Panc1 (cell line): ENCODE measurements at places on chromosomes 4 and X. TPM values are rescaled to one million over a fixed set of nuclear protein-coding genes. Genes with fewer than 3 reads are reported as not detected.

EDNRA gene
- 0.13 TPM for total RNA-seq

FAM9B gene
- not detected for total RNA-seq

DNA sequence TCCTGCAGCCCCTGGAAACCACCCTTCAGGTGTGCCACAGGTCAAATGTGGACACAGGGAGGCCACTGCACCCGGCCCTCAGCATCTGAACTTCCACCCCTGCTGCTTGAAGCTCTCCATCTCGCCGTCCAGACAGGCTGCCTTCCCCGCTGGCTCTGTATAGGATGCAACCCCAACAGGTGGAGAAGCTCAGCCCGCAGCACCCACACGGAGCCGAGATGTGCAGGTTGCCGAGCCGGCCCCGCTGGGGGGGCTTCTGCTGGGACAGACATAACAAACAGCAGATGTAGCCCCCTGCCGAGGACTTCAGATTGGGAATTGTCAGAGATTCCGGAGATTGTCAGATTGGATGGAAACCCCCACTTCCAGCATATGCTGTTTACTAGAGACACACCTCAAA lies 20.5 kb downstream of the TMEM187 start:
- DNase-seq: no peak

- no peak for DNase-seq
Observed at GRCh38 chrX:57380026-57380796, 93.7 kb downstream of the FAAH2 start.

DNA sequence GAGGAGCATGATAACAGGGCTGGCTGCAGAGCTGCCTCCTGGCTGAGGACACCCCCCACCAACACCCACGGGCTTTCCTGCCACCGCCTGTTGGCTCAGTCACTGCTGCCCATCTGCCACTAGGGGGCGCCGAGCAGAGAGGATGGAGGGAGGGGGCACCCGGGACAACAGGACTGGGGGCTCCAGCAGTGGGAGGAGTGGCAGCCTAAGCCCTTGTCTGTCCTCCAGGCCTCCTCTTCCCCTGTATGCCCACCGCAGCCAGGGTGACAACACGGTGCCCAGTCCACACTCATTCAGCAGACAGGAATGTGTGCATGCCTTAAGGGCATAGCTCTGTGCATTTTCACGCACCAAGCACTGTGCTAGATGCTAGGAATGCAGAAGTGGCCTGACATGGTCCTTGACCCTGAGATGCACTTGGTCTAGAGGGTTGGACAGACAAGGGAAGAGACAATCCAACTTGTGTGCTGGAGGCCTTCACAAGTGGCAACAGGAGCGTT lies 149.9 kb downstream of the AMMECR1 start:
- DNase-seq: no peak

GRCh38 chrX:13250826-13251580 lies 68.8 kb downstream of the ATXN3L start:
- no peak for DNase-seq

- DNase-seq: no peak
Observed at GRCh38 chr4:142281999-142282398, 564.1 kb downstream of the INPP4B start.

DNA sequence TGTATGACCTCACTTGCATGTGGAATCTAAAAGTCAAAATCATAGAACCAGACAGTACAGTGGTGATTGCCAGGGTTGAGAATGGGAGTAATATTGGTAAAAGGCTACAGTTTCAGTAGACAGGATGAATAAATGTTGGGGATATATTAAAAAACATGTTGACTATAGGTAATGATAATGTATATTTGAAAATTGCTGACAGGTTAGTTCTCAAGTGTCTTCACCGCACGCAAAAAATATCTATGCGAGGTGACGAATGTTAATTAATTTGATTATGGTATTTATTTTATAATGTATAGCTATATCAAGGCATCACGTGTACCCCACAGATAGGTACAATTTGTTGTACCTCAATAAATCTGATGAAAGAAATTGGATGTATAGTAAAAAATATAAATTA lies 909.6 kb upstream of the NDST4 start:
- no peak for DNase-seq

GRCh38 chr4:20127626-20128025 lies 124.1 kb upstream of the SLIT2 start:
- DNase-seq: no peak

DNA sequence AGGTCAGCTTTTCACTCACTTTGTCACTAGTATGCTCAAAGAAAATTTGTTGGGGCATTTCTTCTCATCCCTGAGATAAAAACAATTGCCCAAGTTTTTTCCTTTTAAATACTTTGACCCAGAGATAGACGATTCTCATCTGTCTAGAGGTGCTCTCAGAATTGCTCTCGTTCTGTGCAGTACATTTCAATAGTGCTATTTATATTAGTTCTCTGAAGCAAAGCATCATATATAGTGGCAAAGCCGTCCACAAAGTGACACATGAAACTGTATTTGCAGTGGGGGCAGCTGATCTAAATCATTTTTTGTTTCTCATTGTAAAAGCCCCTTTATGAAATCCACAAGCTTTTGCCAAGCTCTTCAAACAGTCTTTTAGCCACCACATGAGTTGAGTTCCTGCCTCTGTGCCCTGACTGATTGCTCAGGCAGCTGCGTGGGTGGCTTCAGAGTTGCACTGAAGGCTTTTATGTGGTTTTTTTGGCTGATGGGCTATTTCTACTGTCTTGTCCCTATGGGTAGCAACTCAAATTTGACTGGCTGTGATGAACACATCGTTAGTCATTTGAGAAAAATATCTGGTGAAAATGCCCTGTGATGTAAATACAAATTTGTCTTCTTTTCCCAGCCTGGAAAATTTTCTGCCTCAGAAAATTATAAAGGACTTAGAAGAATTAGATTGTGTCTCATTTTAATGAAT lies 119.1 kb upstream of the OTUD4 start:
- no peak for DNase-seq

- no peak for DNase-seq
Observed at GRCh38 chr4:80463509-80463908, 128.0 kb downstream of the CFAP299 start.

GRCh38 chr4:88618782-88619485 lies 26.7 kb downstream of the HERC3 start:
- no peak for DNase-seq

GRCh38 chrX:68980906-68981616 lies 152.2 kb downstream of the EFNB1 start:
- DNase-seq: no peak

- no peak for DNase-seq
Observed at GRCh38 chrX:39966176-39966575, 131.6 kb downstream of the BCOR start.

DNA sequence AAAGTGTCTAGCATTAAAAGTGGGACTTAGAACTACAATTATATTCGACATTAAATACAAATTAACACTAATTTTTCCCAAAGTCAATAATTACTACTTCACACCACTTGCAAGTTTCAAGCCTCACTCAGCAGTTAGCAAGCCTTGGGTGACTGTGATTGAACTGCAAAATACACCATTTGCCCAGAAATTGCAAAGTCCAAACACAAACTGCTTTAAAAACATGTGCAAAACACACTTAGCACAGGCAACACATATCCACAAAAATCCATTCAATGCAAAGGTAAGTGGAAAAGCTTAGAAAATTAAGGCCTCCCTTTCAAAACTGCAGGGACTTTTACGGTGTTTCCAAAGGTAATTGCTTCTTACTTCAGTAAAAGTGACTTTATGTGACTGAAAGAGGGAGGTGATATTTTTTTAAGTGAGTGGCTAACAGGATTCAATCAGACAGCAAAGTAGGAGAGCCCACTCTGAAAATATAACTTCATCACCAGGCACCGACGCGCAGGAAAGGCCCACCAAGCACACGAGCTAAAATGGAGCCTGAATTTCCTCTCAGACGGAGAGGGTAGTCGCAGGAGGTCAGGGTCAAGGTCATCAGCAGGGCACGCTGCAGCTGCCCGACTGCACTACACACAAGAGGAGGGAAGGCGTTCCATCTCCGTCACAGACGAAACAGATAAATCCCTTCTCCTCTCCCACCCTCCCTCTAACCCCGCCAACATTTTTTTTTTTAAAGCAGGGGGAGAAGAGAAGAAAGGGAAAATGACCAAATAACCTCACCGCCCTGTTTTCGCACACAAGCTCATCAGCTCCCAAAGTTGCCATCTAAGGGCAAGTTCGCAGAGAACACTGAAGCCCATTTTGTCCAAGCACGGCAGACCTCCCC lies 3.1 kb downstream of the ZNF827 start:
- no peak for DNase-seq

GRCh38 chrX:27660878-27661277 lies 70.7 kb downstream of the DCAF8L2 start:
- no peak for DNase-seq
